ENCODE measurements at places on chromosomes 5 and 9. TPM values are rescaled to one million over a fixed set of nuclear protein-coding genes. Genes with fewer than 3 reads are reported as not detected.

RLN2 gene
- 1.4 TPM for total RNA-seq

HACD4 gene
- total RNA-seq = under 0.01 TPM

TXNDC15 gene
- total RNA-seq = 60.5 TPM

PCDHB10 gene
- total RNA-seq = 1.0 TPM

PCDHB2 gene
- 0.22 TPM for total RNA-seq

RHOBTB3 gene
- total RNA-seq = 22.8 TPM

FAM169A gene
- 4.1 TPM for total RNA-seq

PCDH1 gene
- 5.7 TPM for total RNA-seq

SHROOM1 gene
- total RNA-seq = 2.1 TPM

MYO10 gene
- total RNA-seq = 60.9 TPM

SMAD5 gene
- total RNA-seq = 52.3 TPM

FYB1 gene
- total RNA-seq = not detected

CDO1 gene
- total RNA-seq = 0.43 TPM

All from dermis lymphatic vessel endothelial cell (primary cell).